ENCODE measurements at places on chromosomes 1 and 21.

GRCh38 chr1:117067533-117068370 lies 7.6 kb downstream of the TTF2 start:
- DNase-seq, result peak; percentile 53

DNA sequence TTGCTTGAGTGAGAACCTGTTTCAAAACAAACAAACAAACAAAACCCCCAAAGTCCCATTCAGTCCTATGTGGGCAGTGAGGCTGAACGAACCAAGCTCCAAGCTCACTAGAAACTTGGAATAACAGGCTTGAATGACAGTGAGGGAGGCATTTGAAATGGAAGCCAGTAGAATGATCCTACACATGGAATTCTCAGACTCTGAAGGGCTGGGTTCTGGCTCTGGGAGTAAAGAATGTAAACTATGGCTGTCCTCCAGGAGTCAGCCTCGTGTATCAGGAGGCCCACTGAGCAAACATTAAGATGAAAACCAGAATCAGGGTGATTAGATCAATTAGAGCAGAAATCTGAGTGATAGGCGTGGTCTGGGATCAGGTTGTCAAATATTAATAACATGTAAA lies 14.9 kb downstream of the PCP4L1 start:
- DNase-seq, result no peak

DNA sequence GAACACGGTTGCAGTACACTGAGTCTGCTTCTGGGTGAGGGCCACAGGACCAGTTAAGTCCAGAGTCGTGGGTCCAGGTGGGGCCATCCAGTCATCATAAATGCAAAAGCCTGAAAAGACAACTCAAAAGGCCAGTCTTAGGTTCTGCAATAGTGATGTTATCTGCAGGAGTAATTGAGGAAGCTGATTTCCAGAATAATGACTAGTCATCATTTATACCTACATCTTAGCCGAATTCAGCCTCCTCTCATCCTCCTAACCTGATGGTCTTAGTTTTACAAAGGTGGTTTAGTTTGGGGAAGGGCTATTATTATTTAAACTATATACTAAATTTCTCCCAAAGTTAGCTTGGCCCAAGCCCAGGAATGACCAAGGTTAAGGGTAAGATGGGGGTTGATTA lies 23.5 kb upstream of the SLC5A9 start:
- DNase-seq, result no peak

GRCh38 chr1:222045786-222046185 lies 303.9 kb upstream of the DUSP10 start:
- no peak for DNase-seq

DNA sequence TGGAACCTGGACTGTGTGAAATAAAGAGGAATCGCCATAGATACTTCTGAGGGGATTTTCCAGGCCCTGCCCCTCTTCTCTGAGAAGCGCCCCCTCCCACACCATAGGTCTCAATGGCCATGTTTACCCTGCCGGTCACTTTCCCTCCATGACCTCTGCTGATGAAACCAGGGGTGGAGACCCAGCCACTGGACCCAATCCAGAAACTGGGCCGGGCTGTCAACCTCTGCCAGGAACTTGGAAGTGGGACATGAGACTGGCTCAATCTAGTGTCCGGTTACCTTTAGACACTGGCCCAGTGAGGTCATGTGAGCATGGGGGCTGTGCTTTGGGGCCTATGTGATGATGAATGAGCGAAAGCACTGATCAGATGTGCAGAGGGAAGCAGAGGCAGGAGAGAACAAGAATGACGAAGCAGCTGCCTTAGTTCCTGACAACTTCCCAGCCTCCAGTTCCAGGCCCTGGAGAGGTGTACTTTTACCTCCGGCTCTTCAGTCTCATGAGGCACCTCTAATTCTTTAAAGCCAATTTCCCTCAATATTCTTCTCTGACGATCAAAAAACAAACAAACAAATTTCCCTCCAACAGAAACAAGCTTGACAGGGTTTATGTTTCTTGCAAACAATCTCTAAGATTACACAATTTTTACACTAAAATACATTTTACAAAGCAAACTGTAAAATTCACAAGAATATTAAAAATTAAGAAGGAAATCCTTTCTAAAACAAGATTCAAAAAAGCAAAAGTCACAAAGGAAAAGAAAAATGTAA lies 4.9 kb downstream of the ASAP3 start:
- no peak for DNase-seq

- DNase-seq, result no peak
Observed at GRCh38 chr1:210428696-210429095, 100.0 kb downstream of the HHAT start.

GRCh38 chr1:205666372-205667166 lies 13.7 kb downstream of the SLC45A3 start:
- DNase-seq, result no peak

GRCh38 chr21:29801122-29801521 lies 138.7 kb downstream of the GRIK1 start:
- no peak for DNase-seq

All from NCI-H187 treated with DMSO at 0.1 percent for 48 hours (cell line).